ENCODE measurements at places on chromosomes 7 and 10. TPM values are rescaled to one million over a fixed set of nuclear protein-coding genes. Genes with fewer than 3 reads are reported as not detected.

DNA sequence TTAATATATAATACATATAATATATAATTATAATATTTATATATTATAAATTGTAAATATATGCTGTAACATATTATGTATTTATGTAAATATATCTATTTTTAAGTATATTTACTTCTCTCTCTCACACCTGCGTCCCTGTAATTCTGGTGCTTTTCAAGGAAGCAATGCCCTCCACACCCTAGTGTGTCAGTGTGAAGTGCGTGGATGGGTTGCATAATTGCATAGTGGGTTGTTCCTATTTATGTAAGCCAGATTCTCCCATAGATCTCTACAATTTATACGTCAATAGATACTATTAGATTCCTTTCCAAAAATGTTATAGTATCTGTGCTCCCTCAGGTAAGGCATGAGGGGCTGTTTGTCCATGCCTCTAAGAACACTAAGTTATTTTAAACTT lies 49.9 kb upstream of the CPN1 start:
- no peaks in the 10 kb centered on the region for H3K27me3 ChIP-seq
- H3K27ac ChIP-seq, result no peak overlapping the region
- H3K4me1 ChIP-seq, result no peaks in the 10 kb centered on the region
- no peak for DNase-seq
- H3K4me3 ChIP-seq, result no peak overlapping the region
- no peaks in the 10 kb centered on the region for H3K36me3 ChIP-seq

DNA sequence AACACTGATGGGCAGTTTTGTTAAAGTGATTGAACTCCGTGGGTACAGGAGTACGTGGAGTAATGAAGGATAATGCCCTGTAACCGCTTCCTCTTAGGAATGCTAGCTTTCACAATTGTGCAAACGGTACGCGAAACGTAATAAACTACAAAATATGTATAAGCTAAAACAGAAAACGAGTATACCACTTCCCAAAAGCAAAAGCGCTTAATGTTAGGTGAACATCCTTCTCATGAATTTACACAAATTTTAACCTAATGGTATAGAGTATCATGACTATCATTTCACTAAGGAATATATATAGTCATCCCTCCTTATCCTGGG lies 395 bp upstream of the ZNF25 start:
- H3K27ac ChIP-seq, result no peak overlapping the region
- no peaks in the 10 kb centered on the region for H3K27me3 ChIP-seq
- H3K36me3 ChIP-seq, result no peaks in the 10 kb centered on the region

- no peak for DNase-seq
- no peaks in the 10 kb centered on the region for H3K36me3 ChIP-seq
- no peak overlapping the region for H3K4me3 ChIP-seq
- no peak overlapping the region for H3K27ac ChIP-seq
- H3K27me3 ChIP-seq, result no peaks in the 10 kb centered on the region
Measured at GRCh38 chr7:78141522-78142281, 343.1 kb downstream of the PHTF2 start.

- no peaks in the 10 kb centered on the region for H3K27me3 ChIP-seq
- no peaks in the 10 kb centered on the region for H3K36me3 ChIP-seq
- no peak overlapping the region for H3K4me3 ChIP-seq
- peaks cover 29% of the 10 kb centered on the region for H3K4me1 ChIP-seq
- DNase-seq, result no peak
Measured at GRCh38 chr10:35375091-35375765, 38.9 kb downstream of the CCNY start.

GRCh38 chr7:135188298-135188984 lies 17.9 kb upstream of the CYREN start:
- H3K4me3 ChIP-seq, result no peak overlapping the region
- H3K36me3 ChIP-seq, result peaks cover 11% of the 10 kb centered on the region
- peaks cover 11% of the 10 kb centered on the region for H3K4me1 ChIP-seq
- H3K27ac ChIP-seq, result no peak overlapping the region
- no peak for DNase-seq

GRCh38 chr7:17402628-17403278 lies 104.3 kb downstream of the AHR start:
- no peak for DNase-seq
- H3K27me3 ChIP-seq, result no peaks in the 10 kb centered on the region
- no peak overlapping the region for H3K4me3 ChIP-seq
- peaks cover 26% of the 10 kb centered on the region for H3K4me1 ChIP-seq
- no peak overlapping the region for H3K27ac ChIP-seq

GRCh38 chr7:117165656-117166055 lies 157.2 kb downstream of the WNT2 start:
- no peaks in the 10 kb centered on the region for H3K4me1 ChIP-seq
- no peaks in the 10 kb centered on the region for H3K27me3 ChIP-seq
- no peak overlapping the region for H3K4me3 ChIP-seq
- no peak for DNase-seq

GRCh38 chr7:44709011-44709915 lies 39.4 kb upstream of the ZMIZ2 start:
- H3K27ac ChIP-seq, result no peak overlapping the region
- H3K4me1 ChIP-seq, result no peaks in the 10 kb centered on the region
- H3K27me3 ChIP-seq, result no peaks in the 10 kb centered on the region
- DNase-seq, result peak; percentile 35
- H3K36me3 ChIP-seq, result no peaks in the 10 kb centered on the region

GRCh38 chr7:26428571-26428970 lies 136.9 kb downstream of the SNX10 start:
- DNase-seq, result no peak
- no peak overlapping the region for H3K4me3 ChIP-seq
- H3K36me3 ChIP-seq, result no peaks in the 10 kb centered on the region
- no peaks in the 10 kb centered on the region for H3K4me1 ChIP-seq
- no peaks in the 10 kb centered on the region for H3K27me3 ChIP-seq

- H3K27me3 ChIP-seq, result no peaks in the 10 kb centered on the region
- H3K4me3 ChIP-seq, result no peak overlapping the region
- H3K36me3 ChIP-seq, result peaks cover 2% of the 10 kb centered on the region
- DNase-seq, result no peak
- peaks cover 45% of the 10 kb centered on the region for H3K4me1 ChIP-seq
Measured at GRCh38 chr10:124595143-124595883, 133.7 kb downstream of the LHPP start.

- DNase-seq, result no peak
- H3K4me3 ChIP-seq, result no peak overlapping the region
- H3K27ac ChIP-seq, result no peak overlapping the region
Measured at GRCh38 chr7:68074242-68074641, 1077.6 kb downstream of the TYW1 start.

DNA sequence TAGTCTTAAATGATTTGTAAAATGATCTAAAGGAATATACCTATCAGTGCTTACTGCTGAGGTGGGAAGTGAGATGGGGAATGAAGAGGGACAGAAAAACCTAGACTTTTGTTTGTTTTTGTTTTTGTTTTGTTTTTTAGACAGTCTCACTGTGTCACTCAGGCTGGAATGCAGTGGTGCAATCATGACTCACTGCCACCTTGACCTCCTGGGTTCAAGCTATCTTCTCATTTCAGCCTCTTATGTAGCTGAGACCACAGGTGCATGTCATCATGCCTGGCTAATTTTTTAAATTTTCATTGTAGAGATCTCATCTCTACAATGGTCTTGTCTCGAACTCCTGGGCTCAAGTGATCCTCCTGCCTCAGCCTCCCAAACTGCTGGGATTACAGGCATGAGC lies 116.4 kb upstream of the SEM1 start:
- no peaks in the 10 kb centered on the region for H3K36me3 ChIP-seq
- H3K4me1 ChIP-seq, result 0 out of 2 replicates have a peak, but pooled peaks cover 2% of the 10 kb centered on the region
- H3K27ac ChIP-seq, result no peak overlapping the region

GRCh38 chr10:28366994-28367393 lies 64.1 kb upstream of the MPP7 start:
- DNase-seq, result no peak
- no peaks in the 10 kb centered on the region for H3K36me3 ChIP-seq
- no peak overlapping the region for H3K4me3 ChIP-seq
- H3K27ac ChIP-seq, result no peak overlapping the region

- H3K4me1 ChIP-seq, result no peaks in the 10 kb centered on the region
- no peak overlapping the region for H3K27ac ChIP-seq
- no peaks in the 10 kb centered on the region for H3K27me3 ChIP-seq
- no peak overlapping the region for H3K4me3 ChIP-seq
Measured at GRCh38 chr7:115885550-115885949, 145.0 kb downstream of the TFEC start.

GRCh38 chr10:62681211-62681940 lies 123.1 kb upstream of the ADO start:
- no peaks in the 10 kb centered on the region for H3K4me1 ChIP-seq
- no peak overlapping the region for H3K4me3 ChIP-seq

DNA sequence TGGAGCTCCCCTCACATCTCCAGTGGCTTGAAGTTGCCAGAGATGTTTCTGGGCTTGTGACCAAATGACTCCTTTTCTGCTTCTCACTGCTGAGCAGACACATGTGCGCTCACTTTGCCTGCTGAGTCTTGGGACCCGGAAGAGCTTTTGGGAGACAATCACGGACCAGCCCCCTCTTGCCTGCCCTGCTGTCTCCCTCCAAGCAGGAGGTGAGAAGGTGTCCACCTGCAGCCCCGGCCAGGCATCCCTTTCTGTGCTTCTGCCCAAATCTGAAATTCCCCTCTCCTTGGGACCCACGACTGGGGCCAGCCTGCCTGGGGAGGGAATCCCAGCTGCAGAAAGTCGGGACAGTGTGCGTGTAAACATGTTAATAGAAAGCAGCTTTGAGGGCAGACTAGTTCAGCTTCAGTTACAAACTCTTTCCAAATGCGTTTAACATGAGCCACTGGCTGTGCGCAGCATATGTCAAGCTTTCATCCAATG lies 31.7 kb downstream of the HTRA1 start:
- no peak for DNase-seq
- no peaks in the 10 kb centered on the region for H3K36me3 ChIP-seq
- H3K27me3 ChIP-seq, result no peaks in the 10 kb centered on the region
- H3K4me1 ChIP-seq, result no peaks in the 10 kb centered on the region
- no peak overlapping the region for H3K27ac ChIP-seq
- no peak overlapping the region for H3K4me3 ChIP-seq

- H3K27me3 ChIP-seq, result no peaks in the 10 kb centered on the region
- no peaks in the 10 kb centered on the region for H3K36me3 ChIP-seq
- H3K27ac ChIP-seq, result no peak overlapping the region
- H3K4me1 ChIP-seq, result no peaks in the 10 kb centered on the region
- no peak for DNase-seq
- no peak overlapping the region for H3K4me3 ChIP-seq
Measured at GRCh38 chr7:50742401-50742800, 40.3 kb downstream of the GRB10 start.

DNA sequence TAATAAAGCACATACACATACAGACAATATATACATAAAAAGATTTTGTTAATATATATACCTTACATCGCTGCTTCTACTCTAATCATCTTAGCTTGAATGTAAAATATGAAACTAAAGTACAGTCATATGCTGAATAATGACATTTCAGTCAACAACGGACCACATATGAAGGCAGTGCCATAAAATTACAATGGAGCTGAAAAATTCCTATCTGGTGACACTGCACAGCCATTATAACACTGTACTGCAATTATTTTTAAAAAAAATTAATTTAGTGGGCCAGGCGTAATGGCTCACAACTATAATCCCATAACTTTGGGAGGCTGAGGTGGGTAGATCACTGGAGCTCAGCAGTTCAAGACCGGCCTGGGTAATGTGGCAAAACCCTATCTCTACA lies 122.3 kb downstream of the JMJD1C start:
- H3K27me3 ChIP-seq, result no peaks in the 10 kb centered on the region
- H3K36me3 ChIP-seq, result no peaks in the 10 kb centered on the region
- no peak overlapping the region for H3K27ac ChIP-seq
- no peak for DNase-seq

DNA sequence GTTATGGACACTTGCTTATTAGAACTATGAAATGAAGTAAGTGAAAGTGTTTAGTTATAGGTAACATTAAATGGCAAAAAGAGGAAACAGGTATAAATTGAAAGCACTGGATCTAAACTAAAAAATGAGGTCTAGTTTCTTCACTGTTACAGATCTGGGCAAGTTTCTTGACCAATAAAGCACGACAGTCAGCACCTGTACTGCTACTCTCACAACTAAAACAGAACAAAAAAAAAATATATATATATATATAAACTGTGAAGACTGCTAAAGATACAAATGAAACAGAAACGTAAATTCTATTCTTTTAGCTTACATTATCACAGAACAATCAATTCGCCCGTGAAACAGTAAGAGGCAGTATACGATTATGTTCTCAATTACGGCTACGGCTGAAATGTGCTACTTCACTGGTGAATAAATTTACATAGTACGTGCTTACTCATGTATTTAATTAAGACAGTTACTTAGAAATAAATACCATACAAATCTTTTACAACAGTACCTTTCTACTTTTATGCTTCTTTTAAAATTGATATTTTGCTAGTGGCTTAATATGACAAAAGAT lies 4.2 kb downstream of the AHR start:
- no peak overlapping the region for H3K4me3 ChIP-seq
- no peak overlapping the region for H3K27ac ChIP-seq
- no peaks in the 10 kb centered on the region for H3K27me3 ChIP-seq
- DNase-seq, result peak; percentile 76
- H3K4me1 ChIP-seq, result peaks cover 2% of the 10 kb centered on the region

- H3K4me1 ChIP-seq, result peaks cover 8% of the 10 kb centered on the region
- no peak overlapping the region for H3K27ac ChIP-seq
- H3K4me3 ChIP-seq, result no peak overlapping the region
- H3K36me3 ChIP-seq, result no peaks in the 10 kb centered on the region
- no peak for DNase-seq
Measured at GRCh38 chr10:79490400-79491142, 21.8 kb upstream of the EIF5AL1 start.

DNA sequence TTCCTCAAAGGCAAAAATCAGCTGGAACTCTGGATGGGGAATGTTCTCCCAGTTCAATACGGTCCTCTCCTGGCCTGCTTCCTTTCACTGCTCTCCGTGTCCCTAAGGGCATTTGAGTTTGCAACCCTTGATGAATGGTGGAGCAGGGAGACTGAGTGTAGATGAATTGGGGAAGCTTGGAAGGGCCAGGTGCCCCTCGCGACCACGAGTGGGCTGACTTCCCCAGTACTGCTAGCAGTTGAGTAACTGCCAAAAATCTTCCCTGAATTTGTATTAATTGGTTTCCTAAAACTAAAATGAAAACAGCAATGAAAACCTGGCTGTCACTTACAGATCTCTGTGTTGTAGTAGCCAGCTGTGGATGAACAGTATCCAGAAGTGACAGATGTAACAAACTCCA lies 13.6 kb downstream of the IRF5 start:
- H3K4me3 ChIP-seq, result no peak overlapping the region
- no peak overlapping the region for H3K27ac ChIP-seq
- peaks cover 19% of the 10 kb centered on the region for H3K36me3 ChIP-seq

GRCh38 chr10:80702143-80702542 lies 164.4 kb downstream of the SH2D4B start:
- H3K27me3 ChIP-seq, result no peaks in the 10 kb centered on the region
- H3K27ac ChIP-seq, result no peak overlapping the region
- H3K4me3 ChIP-seq, result no peak overlapping the region
- no peaks in the 10 kb centered on the region for H3K4me1 ChIP-seq
- DNase-seq, result peak; percentile 43

GRCh38 chr10:103576862-103577261 lies 83.4 kb downstream of the NEURL1 start:
- DNase-seq, result no peak
- no peaks in the 10 kb centered on the region for H3K36me3 ChIP-seq
- no peak overlapping the region for H3K27ac ChIP-seq
- no peaks in the 10 kb centered on the region for H3K27me3 ChIP-seq
- H3K4me1 ChIP-seq, result no peaks in the 10 kb centered on the region

The KLHDC10 gene
- 13.1 TPM for total RNA-seq

The PLCE1 gene
- total RNA-seq, result not detected

The PTPRN2 gene
- 0.87 TPM for total RNA-seq

The HEPACAM2 gene
- total RNA-seq, result 0.30 TPM

The IDI2 gene
- total RNA-seq, result not detected

The KLF14 gene
- total RNA-seq, result not detected

The OR2A7 gene
- not detected for total RNA-seq

The TWIST1 gene
- not detected for total RNA-seq

The TSPAN13 gene
- total RNA-seq, result 4.2 TPM

Measured in Karpas-422 (cell line).